NCI-H69 (cell line): ENCODE measurements at places on chromosomes 4 and X.

GRCh38 chrX:43016021-43016420 lies 238.1 kb upstream of the PPP1R2C start:
- DNase-seq, result no peak

- no peak for DNase-seq
Measured at GRCh38 chr4:58935332-58935731, 1825.1 kb upstream of the IGFBP7 start.

DNA sequence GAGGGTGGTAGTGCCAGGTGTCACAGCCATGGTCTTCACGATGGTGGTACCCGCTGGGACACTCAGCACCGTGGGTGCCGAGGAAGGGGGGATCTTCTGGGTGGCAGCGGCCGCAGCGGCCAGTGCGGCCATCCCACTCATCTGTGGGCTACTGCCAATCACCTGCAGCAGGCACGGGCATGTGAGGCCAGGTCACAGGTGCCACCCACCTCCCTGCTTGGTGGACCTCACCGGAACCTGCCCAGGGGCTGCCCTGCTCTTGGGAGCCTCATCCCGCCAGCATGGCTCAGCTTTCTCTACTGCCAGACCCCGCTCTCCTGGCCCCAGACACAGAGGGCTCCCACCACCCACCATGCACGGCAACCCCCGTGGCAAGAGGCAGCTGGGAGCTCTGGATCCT lies 13.0 kb downstream of the HCFC1 start:
- DNase-seq, result no peak

DNA sequence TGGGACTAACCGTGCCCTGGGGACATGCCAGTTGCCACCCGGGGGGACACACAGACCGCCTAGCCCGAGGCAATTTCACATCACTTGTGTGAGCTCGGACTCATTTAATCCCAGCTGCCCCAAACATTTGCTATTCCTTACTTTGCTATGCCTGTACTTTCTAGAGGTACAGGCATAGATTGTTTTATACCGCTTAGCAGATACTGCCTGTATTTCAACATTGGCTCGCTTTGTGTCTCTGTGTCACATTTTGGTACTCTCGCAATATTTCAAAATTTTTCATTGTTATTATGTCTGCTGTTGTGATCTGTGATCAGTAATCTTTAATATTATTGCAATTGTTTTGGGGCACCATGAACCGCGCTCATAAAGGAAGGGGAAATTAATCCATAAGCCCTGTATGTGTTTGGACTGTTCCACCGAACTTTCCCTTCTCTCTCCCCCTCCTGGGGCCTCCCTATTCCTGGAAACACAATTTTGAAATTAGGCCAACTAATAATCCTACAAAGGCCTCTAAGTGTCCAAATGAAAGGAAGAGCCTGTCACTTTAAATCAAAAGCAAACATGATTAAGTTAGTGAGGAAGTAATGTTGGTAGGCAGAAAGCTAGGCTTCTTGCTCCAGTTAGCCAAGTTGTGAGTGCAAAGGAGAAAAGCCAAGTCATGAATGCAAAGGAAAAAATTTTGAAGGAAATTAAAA lies 568 bp upstream of the CASP6 start:
- peak; percentile 33 for DNase-seq

- no peak for DNase-seq
Measured at GRCh38 chrX:1442724-1443367, 9.9 kb downstream of the ASMTL start.

DNA sequence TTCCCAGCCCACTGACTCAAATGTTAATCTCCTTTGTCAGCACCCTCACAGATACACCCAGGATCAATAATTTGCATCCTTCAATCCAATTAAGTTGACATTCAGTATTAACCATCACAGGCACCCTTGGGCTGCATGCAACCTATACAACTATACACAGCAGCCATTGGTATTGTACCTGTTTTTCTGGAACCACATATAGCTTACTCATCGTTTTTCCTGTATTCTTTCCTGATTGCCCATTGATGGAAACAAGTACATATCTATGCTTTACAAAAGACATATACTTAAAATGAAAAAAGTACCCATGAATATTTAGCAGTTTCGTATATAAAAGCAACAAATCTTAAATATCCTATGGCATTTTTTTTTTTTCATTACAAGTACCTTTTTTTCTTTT lies 3.7 kb upstream of the FOXR2 start:
- DNase-seq, result no peak

GRCh38 chr4:142480244-142480643 lies 365.9 kb downstream of the INPP4B start:
- DNase-seq, result peak; percentile 53

GRCh38 chrX:117808426-117808825 lies 308.2 kb downstream of the KLHL13 start:
- no peak for DNase-seq

DNA sequence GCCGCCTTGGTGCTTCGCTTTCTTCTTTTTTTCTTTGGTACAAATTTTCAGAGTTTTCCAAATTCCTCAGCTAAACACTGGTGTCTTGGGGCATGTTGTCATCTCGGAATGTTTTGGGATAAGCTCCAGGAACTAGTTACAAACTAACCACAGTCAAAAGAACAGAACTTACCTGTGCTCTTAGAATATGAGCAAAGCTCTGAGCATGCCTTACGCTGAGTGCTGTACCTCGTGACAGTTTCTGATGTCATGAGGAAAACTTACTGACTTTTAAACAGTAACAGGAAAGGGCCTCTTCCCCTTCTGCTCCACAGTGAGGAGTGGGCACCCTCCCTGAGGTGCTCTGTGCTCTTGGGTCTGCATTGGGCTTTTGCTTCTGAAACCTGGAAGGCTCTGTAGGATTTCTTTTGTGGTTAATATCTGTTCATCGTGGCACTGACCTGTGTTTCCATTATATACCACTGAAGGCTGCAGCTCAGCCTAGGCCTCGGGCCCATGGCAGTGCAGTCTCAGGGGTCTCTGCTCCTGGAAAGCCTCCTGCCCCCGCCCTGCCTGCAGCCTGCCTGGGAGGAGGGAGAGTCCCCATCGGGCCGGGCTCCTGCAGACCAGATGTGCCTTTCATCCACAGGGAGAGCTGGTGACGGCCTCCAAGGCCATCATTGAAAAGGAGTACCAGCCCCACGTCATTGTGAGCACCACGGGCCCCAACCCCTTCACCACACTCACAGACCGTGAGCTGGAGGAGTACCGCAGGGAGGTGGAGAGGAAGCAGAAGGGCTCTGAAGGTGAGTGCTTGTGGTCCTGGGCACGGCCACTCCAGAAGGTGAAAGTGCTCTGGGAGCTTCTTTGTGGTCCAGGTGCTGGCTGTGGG lies 48.7 kb downstream of the NOP14 start:
- no peak for DNase-seq

GRCh38 chrX:93673056-93673868 lies at the start of gene NAP1L3:
Gene NAP1L3 (minus strand): TSS chrX:93673578. CDS start chrX:93673304, 274 bp downstream.
- DNase-seq, result peak; percentile 92

- DNase-seq, result no peak
Measured at GRCh38 chr4:15390494-15390893, 37.3 kb upstream of the C1QTNF7 start.

DNA sequence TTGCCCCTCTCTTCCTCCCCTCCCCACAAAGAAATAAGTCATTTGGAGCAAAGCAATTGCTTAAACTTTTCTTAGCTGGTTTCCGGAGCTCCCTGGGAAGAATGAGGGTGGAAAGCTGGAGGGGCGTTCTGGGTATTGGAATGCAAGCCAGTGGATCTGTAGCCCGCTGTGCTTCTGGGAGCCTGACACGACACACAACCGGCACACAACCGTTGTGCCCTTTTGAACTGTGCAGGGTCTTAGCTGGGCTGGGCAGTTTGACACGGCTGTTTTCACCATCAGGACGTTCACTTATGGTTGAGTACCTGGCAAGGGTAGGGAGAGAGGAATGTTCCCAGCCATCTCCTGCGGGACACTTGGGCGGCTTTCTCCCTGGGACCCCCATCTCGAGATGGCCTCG lies 38.3 kb downstream of the SHROOM2 start:
- DNase-seq, result no peak

GRCh38 chrX:42096265-42096920 lies 173.0 kb upstream of the CASK start:
- no peak for DNase-seq

- DNase-seq, result peak; percentile 85
Measured at GRCh38 chr4:74886484-74886883, 46.4 kb upstream of the PARM1 start.

GRCh38 chr4:37463033-37463856 lies 218.7 kb downstream of the NWD2 start:
- no peak for DNase-seq

DNA sequence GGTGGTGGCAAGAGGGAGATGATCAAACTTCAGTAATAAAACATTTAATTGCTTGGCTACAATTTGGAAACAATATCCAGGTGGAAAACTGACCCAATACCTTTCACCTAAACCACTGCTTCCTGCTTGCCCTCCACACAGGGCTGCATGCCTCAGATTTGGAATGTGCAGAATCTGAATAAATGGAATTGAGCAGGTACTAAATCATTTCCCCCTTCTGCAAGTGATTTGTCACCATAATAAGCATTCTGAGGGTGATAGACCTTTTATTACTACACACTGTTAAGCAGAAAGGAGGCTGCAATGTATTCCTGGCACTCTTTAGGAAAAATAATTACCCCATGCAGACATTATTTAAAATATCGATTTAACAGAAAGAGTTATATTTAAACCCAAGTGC lies 291.8 kb downstream of the IDS start:
- peak; percentile 32 for DNase-seq

DNA sequence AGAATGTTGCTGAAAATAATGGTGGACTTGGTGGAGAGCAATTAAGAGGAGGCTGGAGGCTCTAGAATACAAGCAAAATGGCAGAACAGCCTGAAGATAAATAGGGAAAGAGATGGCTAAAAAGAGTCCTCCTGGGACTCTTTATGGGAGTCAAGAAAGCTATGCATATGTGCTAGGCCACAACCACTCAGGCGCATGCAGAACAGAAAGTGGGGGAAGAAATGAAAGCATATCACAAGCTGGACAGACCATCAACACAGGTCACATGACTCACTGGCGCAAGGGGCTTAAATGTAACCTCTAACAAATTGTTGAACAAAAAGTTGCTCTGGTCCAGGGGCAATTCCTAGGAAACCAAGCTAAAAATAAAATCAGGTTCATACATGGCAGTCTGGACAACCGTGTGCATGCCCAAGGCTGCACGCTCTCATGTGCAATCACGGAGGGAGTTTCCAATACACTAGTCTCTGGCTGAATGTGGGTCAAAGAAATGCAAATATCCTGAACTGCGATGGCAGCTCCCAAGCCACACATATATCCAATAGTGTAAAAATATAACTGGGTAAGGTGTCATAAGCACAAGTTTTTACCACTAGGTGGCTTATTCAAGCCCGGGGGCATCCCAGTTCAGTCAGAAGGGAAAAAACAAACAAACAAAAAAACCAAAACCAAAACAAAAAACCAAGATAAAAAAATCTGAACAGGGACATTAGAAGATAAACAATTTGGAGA lies 45.4 kb downstream of the ZNF711 start:
- DNase-seq, result no peak

DNA sequence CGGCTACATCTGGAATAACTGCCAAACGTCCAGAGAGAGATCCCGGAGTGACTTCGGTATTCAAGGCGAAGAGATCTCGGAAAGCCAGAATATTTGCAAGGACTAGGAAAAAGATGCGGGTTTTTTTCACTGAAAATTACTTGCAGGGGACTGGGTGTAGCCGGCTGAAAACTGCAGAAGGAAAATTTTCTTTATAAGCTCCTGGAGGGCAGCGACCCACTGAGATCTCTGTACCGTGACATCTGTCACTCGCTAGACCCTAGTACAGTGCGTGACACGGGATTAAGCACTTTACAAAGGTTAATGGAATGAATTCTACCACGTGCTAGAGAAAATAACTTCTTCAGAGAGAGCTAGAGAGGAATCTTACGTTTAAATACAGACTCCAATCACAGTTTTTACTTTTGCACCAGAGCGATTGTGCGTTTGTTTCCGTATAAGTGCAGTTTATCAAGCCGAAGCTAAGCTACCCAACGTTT lies 1.1 kb upstream of the LCORL start:
- DNase-seq, result peak; percentile 27

DNA sequence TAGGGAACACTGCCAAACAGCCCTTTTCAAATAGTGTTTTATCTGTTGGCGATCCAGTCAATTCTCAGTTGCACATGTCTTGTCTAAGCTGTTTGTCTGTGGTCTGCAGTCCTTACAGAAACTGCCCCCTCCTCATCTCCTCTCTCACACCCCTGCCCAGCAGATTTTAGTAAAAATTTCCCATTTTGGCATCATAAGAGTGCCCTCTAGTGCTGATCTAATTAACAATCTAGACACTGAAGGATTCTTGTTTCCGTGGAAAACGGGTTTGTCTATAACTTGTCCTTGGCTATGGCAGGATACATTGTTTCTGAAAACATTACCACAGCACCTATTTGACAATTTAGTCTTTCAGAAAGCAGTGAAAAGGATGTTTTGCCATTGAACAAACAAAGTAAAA lies 227.2 kb upstream of the MBNL3 start:
- DNase-seq, result no peak
